ENCODE measurements at places on chromosomes 4 and X.
A peak's percentile ranks its signal among the peaks of the same experiment; 100 is the strongest.

DNA sequence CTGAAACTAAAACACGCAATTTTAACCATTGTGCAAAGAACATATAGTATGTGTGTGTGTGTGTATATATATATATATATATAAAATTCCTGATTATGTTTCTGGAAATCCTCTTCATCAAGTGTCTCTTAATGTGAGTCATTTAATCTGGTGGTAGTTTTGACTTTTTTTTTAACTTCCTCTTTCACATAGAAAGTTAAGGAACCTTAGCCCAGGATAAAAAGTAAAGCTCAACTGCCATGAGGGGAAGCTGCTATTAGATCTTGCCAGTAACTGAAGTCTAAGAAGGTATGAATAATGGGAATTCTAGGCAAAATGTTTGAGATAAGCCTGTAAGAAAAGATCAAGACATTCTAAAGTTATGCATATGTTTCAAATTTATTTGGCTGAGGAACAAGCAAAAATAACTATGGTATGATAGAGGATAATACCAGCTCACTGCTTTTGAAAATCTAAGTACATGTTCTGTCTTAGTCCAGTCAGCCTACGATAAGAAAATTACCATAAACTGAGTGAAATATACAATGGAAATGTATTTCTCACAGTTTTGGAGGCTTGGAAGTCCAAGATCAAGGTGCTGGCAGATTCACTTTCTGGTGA lies 757.0 kb downstream of the TRAM1L1 start:
- no peak for DNase-seq

DNA sequence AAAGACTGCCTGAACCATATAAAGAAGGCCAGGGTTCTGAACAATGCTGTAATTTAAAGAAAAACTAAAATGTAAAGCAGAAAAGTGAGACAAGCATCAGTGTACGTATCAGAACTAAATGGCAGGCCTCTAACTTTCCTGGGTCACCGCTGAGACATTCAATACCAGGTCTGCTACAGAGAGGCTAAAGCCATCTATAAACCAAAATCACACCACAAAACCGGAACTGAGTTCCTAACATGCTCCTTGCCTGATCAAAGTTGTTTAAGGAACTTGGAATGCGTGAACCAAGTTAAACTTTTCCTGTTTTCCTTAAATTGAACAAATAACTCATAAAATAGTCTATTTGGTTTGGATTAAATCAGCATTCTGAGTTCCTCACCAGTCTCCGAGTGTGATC lies 55.3 kb upstream of the TECRL start:
- no peak for DNase-seq

GRCh38 chr4:169062897-169063244 lies 52.8 kb upstream of the CBR4 start:
- no peak for DNase-seq

GRCh38 chrX:111181951-111182350 lies 86.0 kb downstream of the PAK3 start:
- peak; percentile 74 for DNase-seq

GRCh38 chrX:72609313-72609712 lies 36.7 kb upstream of the HDAC8 start:
- no peak for DNase-seq

- no peak for DNase-seq
Measured at GRCh38 chr4:12873351-12873750, 610.8 kb downstream of the RAB28 start.

DNA sequence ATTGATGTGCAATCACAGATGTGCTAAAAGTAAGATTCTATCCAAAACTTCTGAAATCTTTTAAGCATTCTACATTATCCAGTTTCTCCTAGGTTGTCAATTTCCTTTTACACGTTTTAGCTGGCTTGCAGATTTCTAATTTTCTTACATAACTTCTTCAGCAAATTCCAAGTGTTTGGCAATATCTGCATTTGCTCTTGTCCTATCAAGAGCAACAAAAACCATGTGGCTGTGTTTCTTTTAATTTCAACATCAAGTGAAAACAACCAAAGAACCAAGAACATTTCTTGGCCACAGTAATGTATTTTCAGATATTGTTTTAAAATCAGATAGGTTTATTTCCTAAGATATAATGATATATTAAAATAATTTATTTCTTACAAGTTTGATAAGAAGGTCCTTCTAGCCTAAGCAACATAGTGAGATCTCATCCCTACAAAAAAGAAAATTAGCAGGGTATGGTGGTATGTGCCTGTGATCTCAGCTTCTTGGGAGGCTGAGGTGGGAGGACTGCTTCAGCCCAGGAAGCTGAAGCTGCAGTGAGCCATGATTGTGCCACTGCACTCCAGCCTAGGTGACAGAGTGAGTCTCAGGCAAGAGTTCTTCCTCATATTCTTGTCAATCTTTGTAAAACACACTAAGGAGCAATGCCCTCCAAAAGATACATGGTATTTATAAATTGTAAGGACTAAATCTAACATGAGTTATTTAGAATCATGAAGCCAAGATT lies 131.4 kb upstream of the NAP1L5 start:
- no peak for DNase-seq

DNA sequence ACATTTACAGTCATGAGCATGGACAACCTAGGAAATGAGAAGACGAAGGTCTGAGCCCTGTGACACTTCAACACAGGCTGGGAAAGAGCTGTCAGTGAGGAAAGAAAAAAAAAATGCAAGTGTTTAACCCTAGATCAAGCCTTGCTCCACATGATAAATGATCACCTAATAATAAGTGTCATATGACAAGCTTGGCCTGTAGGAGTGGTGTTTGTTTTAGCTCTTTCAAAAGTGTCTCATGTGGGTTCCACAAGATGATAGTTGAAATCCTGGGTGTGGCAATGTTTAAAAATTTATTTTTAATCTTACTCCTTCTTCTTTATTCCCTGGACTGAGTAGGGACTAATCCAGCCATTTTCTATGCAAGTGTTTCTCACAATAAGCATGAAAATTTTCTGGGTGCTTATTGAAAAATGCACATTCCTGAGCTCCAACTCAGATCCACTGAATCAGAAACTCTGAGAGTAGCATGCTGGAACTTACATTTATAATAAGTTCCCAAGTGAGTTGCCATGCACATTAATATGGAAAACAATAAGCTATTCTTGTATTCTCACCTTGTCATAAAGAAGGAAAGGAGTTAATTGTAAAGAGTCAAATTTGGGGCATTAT lies 138.3 kb downstream of the AREG start:
- no peak for DNase-seq

GRCh38 chr4:56026596-56026995 lies 77.9 kb downstream of the CEP135 start:
- DNase-seq, result no peak

GRCh38 chr4:16858275-16858752 lies 40.1 kb downstream of the LDB2 start:
- no peak for DNase-seq

DNA sequence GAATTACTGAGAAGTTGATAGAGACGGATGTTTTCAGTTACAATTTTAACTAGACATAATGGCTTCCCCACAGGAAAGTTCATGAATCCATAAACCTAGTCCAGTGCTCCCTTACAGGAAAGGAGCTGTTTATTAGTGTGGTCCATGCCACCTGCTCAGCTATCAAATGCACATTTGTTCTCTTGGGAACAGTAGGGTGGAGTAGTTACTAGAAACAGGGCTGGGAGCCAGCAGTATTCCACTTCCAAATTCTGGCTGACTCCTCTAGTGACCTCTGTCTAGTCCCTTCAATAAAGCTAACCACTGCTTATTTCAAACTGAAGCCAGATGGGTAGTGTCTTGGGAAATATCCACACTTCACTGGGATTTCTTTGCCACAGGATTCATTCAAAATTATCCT lies 88.4 kb upstream of the TLL1 start:
- DNase-seq, result no peak

DNA sequence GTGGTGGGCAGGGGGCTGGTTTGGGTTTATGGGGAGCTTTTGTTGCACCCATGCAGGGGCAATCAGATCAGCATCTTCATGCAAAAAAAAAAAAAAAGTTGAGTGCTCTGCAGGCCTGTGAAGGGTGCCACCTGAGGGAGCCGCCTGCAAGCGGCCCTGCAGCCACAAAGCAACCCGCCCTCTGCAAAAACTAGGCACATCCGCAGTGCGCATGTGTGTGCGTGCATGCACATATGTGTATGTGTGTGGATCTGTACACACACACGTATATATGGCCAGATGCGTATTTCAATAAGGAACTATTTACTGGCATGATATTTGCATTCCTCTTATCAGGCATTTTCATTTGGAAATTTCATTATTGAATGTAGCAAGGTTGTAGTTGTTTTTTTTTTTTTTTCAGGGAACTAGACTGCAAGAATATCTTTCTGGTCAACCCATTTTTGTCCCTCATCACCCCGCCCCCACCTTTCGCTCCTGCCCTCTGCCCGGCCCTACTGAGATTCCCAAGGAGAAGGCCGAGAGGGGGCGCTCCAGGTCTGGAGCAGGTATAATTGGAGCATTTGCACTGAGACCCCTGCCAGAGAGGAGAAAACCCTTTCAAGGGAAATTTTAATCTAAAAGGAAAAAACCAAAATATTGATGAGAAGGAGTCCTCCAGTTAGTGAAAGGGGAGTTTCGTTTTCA lies 18.1 kb downstream of the CCNQ start:
- no peak for DNase-seq

Measured in eye (tissue), 1 donor.